ENCODE measurements at places on chromosomes 5 and 9. TPM values are rescaled to one million over a fixed set of nuclear protein-coding genes. Genes with fewer than 3 reads are reported as not detected.
A peak's percentile ranks its signal among the peaks of the same experiment; 100 is the strongest.

Gene ICE1
- total RNA-seq = 40.3 TPM

Gene IL13
- not detected for total RNA-seq

Gene SLC6A19
- not detected for total RNA-seq

Gene TERT
- 0.50 TPM for total RNA-seq

Gene FCN1
- total RNA-seq = not detected

Gene KIF12
- 0.34 TPM for total RNA-seq

Gene IFNB1
- 3.2 TPM for total RNA-seq

DNA sequence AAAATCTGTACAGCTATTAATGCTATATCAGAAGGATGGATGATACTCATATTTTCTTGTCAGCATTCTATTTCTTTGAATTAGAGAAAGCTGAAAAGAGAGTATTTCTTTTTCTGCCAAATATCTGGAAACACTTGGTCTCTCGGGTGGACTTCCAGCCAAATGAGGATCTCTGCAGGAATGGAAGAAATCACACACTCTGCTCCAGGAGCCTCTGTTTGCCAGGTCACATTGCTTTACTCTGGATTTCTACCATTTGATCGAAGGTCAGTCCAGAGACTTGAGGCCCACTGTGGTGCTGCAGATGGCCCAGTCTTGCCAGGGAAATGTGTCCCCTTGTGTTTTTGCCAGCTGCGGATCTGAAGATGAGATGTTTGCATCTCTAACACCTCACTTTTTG lies 154.1 kb downstream of the PCSK1 start:
- peaks cover 12% of the 10 kb centered on the region for H3K4me1 ChIP-seq
- H3K4me3 ChIP-seq = no peak overlapping the region
- no peak overlapping the region for H3K27ac ChIP-seq
- H3K27me3 ChIP-seq = no peaks in the 10 kb centered on the region
- no peaks in the 10 kb centered on the region for H3K36me3 ChIP-seq

DNA sequence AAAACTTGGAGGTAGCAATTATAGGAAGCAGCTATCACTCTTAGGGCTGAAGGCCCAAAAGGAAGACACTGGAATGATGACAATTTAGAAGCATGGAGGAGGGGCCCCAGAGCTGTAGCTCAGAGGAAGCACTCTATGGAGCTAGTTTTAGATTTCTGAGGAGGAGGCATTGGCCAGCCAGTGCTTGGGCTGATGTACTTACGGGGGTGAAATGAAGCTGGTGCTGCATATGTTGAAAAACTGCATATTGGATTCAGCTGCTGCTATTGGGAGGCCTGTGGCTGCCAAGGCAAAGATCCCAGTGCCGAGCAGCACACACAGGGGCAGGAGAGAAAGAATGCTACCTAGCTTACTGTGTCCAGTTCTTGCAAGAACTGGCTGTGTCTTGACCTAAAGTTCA lies 53.9 kb upstream of the HMHB1 start:
- no peaks in the 10 kb centered on the region for H3K27me3 ChIP-seq
- DNase-seq = no peak

DNA sequence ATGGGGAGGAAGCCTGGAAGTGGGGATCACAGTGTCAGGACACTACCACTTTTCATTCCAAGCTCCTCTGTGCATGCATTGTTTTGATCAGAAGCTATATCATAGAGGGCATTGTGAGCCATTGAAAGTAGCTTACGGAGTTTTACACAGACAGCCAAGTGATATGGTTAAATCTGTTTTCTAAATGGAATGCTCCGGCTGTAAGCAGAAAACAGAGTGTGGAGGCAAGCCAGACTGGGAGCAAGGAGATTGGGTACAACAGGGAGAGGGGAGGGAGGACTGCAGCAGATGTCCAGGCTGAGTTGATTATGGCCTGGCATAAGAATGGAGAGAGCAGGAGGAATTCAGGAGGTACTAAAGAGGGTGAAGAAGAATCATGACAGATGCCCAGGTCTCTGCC lies 15.5 kb upstream of the SOWAHA start:
- DNase-seq = no peak
- H3K27me3 ChIP-seq = peaks cover 7% of the 10 kb centered on the region
- no peak overlapping the region for H3K27ac ChIP-seq
- no peaks in the 10 kb centered on the region for H3K4me1 ChIP-seq
- no peaks in the 10 kb centered on the region for H3K36me3 ChIP-seq

- no peak overlapping the region for H3K4me3 ChIP-seq
- DNase-seq = no peak
- H3K27me3 ChIP-seq = peaks cover 5% of the 10 kb centered on the region
- H3K4me1 ChIP-seq = no peaks in the 10 kb centered on the region
These were observed 19.9 kb upstream of the ANGPTL2 start for GRCh38 chr9:127142291-127142690.

- H3K4me1 ChIP-seq = peaks cover 35% of the 10 kb centered on the region
- DNase-seq = no peak
- H3K4me3 ChIP-seq = no peak overlapping the region
- H3K27ac ChIP-seq = no peak overlapping the region
- H3K36me3 ChIP-seq = no peaks in the 10 kb centered on the region
These were observed 72.0 kb upstream of the RAI14 start for GRCh38 chr5:34584165-34584564.

GRCh38 chr5:150299571-150300327 lies 3.0 kb downstream of the ARSI start:
- H3K27ac ChIP-seq = peak overlapping the region; percentile 19
- peak; percentile 37 for DNase-seq
- H3K27me3 ChIP-seq = no peaks in the 10 kb centered on the region
- H3K36me3 ChIP-seq = no peaks in the 10 kb centered on the region

All from astrocyte (in vitro differentiated cells and primary cell).